ENCODE measurements at places on chromosomes 1 and 21.

DNA sequence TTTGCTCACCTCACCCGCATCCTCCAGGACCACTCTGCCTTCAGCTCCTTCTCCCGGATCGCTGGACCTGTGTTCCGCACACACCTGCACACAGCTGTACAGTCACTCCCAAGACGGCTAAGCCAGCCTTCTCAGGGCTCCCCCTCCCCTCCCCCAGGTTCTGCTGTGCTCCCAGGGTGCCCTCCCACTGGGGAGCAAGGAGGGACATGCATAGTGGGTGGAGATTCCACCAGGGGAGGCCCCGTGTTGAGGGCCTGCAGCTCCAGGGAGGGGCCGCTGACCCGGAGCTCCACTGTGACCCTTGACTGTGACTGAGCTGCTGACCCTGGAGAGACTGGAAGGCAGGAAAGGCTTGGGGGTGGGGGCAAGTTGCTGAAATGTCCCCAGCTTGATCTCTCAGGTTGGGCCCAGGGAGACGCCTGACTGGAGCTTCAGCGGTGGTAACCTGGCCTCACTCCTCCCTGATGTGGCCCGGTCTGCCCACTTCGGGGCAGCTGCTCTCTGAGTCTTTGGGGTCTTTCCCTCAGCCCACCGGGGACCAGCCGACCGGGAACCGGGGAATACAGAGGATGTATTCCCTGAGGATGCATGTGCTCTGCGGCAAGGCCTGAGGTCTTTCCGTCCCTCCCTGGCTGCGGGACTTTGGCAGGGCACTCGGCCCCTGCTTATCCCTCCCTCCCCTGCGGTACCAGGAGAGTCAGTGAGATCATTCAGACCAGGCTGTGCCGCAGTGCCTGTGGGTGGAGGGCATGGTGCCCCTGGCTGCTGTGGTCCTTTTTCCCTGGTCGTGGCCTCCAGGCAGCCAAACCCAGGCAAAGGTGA lies 28.6 kb upstream of the PLCH2 start:
- no peak for DNase-seq

DNA sequence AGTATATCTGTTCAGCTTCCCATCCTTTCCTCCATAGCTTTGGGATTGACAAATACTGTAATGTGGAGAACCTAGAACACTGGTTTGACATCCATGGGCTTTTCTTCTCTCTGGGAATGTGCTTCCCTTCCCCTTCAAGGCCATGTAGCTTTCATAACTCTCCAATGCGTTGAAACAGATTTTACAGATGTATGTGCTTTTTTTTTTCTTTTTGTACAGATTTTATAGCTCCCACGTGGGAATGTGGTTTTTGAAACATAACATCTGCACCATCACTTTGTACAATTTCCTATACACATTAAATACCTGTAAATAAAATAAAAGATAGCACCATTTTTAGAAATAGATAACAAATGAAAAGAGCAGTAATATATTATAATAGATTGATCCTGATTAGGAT lies 138.5 kb upstream of the TMPRSS15 start:
- DNase-seq: no peak

GRCh38 chr1:86706018-86706635 lies 1.8 kb downstream of the SH3GLB1 start:
- DNase-seq: no peak

GRCh38 chr1:2251786-2252185 lies 23.7 kb downstream of the SKI start:
- DNase-seq: no peak

DNA sequence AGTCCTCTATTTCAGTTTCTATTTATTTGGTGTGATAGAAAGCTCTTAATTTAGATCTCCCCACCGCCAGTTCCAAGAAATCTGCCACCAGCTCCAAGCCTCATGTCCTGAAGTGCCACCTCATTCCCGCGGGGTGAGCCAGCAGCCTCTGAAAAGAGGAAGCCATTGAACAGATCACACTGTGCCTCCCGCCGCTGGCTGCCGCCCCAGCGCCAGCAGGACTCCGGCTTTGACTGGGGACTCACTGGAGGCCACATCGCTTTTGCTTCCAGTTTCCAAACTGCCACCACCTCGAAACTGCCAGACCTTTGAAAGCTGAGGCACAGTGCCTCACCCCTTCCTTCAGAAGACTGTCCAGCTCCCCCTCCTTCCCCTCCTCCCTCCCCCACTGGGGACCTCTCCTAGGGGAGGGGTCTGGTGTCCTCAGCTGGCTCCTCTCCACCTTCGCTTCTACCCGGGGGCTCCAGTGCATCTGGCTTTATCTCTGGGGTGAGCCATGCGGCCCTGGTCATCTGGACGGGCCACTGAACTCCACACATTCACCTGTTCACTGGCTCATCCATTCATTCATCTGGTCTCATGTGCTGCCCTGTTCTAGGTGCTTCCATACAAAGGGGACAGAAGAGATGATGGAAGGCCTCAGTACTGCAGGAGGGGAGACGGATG lies 58.9 kb downstream of the VPS26C start:
- no peak for DNase-seq

DNA sequence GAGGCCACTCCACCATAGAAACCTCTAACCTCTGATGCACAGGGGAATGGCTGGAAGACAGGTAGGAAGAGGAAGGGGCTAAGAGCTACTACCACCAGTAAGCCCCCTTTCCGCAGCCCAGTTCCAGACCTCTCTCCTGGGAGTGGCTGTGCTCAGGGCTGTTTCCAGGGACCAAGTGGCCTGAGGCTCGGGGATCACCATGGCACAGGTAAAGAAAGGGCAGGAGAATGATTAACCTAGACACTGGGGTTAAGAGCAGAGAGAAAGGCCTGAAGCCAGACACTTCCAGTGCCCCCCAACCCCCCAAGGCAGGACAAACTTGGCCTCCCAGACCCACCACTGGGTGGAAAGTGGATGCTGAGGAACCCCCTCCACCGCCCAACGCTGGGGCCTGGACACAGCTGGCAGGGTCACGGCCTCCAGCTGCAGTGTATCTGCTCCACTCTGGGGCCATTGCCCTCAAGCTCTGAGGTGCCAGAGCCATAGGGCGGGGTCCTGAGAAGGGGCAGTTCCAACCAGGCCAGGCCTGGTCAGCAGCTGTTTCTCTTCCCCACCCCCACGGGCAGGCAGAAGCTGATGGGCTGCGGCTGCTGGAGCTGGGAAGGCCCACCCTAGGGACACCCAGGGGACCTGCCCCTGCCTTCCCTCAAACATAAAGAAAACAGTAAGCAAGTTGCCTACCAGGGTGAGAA lies 2.6 kb downstream of the TAGLN2 start:
- no peak for DNase-seq

DNA sequence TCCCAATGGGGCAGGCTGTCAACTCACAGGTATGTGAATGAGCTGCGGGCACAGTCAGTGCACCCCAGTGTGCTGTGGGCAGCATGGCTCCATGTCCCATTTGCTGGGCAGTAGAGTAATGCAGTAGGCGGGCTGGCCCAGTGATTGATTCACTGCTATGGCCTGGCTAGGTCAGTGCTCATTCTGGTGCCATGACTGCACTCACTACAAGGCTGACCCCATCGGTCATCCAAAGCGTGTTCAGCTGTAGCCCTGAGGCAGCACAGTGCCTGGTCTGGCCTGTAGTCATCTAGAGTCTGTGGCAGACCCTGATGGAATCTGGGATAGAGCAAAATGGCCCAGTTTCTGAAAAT lies 7.4 kb downstream of the HYI start:
- no peak for DNase-seq

- DNase-seq: no peak
These were observed 99.6 kb downstream of the DDX20 start for GRCh38 chr1:111855260-111855659.

DNA sequence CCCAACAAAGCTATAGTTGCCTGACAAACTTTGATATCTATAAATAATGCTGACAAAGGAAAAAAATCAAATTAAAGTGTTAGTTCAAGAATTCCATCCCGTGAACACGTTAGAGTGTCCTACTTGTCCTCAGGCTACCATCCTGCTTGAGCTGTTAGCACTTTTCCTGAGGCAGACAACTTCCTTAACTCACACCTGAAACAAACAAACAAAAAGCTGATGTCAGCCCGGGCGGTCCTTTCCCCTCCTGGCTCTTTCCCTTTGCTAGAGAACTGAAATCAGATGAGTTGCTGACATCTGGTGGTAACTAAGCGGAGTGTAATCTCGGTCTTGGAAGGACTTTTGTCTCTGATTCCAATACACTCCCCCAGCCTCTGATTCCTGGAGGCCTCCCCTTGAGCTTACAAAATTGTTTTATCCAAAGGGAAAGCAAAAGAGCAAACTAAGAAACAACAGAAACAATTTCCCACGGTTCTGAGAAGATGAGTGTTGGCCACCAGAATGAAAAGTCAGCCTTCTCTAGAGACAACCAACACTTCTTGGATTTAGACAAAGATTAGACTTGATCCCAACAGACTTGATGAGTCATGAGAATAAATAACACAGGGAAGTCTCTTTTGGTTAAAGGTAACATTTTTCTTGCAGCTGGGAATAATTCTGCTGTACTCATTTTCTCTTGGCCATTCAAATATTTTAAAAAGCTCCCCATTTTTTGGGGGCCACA lies 135.4 kb downstream of the PROX1 start:
- no peak for DNase-seq

GRCh38 chr1:211722277-211723175 lies 47.1 kb upstream of the NEK2 start:
- no peak for DNase-seq

GRCh38 chr1:93005252-93005598 lies 44.0 kb upstream of the DIPK1A start:
- DNase-seq: no peak

DNA sequence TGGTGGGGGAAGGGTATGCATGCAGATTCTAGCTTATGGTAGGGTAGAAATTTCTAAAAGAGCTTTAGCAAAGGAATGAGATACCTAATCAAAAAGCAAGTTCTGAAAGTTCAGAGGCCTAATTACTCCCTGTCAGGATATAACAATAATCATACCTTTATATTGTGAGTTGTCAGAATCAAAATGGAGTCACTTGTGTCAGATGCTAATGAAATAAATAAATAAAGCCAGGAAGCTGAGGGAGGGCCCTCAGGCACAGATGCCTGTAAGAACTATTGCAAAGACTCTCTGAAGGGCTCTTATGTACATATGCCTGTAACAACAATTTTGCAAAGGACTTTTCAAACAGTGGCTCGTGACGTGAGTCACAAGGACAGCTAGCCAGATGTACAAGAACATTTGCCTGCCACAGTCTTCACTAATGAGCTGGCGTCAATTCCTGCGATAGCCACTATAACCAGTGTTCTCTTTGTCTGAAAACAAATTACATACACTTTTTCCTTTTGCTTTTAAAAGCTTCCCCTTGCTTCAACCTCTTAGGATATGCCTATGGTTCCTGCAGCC lies 27.4 kb upstream of the DNASE2B start:
- DNase-seq: peak; percentile 14

- DNase-seq: no peak
These were observed 40.6 kb downstream of the TNNT2 start for GRCh38 chr1:201336711-201337450.

- DNase-seq: no peak
These were observed 91.1 kb downstream of the HLX start for GRCh38 chr1:220970311-220970710.

GRCh38 chr1:2145946-2146835 lies 48.4 kb downstream of the FAAP20 start:
- DNase-seq: no peak

GRCh38 chr1:83512373-83513193 lies 486.3 kb downstream of the TTLL7 start:
- DNase-seq: no peak

GRCh38 chr1:234571702-234572101 lies 38.3 kb downstream of the IRF2BP2 start:
- DNase-seq: no peak

DNA sequence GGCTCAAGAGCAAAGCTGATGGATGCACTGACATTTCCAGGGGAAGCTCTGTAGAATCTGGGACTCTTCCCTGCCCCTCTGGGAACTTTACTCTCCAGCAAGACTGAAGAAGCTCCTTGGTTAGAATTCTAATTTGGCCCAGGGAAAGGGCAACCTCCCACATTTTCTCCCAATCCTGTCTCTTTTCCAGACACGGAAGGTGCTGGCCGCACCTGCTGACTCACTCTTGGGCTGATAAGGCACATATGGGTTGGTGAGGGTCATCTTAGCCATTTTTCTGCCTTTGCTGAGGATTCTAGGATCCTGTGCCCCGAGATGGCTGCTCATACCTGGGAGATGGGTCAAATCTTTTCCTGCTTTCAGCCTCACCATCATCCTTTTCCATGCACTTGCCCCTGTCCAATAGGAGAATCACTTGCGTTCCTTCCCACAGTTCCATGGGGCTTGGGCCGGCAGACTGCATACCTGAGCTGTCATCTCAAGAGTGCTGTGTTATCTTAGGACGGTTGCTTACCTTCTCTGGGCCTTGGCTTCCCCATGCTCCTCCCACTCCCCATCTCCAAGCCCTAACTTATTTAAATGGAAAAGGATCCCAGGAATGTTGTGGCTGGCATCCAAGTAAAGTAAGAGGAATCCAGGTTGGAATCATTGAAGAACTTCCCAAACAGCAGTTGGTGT lies 1.3 kb downstream of the TINAGL1 start:
- no peak for DNase-seq

GRCh38 chr1:233673947-233674431 lies 60.1 kb downstream of the KCNK1 start:
- no peak for DNase-seq

- no peak for DNase-seq
These were observed 14.5 kb downstream of the VAV3 start for GRCh38 chr1:107950464-107950863.

DNA sequence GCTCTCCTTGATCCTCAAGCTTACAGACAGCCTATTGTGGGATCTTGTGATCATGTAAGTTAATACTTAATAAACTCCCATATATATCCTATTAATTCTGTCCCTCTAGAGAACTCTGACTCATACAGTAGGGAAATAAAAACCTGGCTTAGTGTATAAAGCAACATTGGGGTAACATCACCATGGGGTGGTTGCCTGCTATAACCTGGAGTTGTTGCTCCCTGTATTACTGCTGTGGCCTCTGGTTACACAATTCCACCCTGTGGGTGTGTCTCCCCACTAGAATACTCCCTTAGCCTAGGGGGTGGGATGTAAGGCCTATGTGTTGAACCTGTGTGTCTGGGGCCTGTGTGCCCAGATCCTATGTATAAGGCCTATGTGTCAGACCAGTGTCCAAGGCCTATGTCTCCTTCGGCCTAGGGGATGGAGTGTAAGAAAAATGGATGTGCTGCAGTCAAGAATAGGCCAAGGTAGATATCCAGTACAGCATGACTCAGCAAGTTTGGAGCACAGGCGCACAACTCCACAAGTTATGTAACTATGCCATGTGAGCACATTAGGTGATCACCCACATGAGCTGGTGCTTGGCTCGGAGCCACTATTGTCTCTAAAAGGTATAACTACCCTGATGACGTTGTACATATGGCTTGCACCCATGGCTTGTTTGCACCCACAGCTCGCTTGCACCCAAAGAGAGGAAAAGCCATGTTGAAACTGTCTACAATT lies 96.8 kb upstream of the C1orf21 start:
- DNase-seq: no peak

- peak; percentile 56 for DNase-seq
These were observed at the start of gene VAV3 for GRCh38 chr1:107965110-107965991. TSS of gene VAV3 (minus strand) at chr1:107965180. CDS start at chr1:107964869, 311 bp downstream.

- DNase-seq: no peak
These were observed 29.4 kb downstream of the FRRS1 start for GRCh38 chr1:99737016-99737415.

- no peak for DNase-seq
These were observed 102.9 kb downstream of the SYF2 start for GRCh38 chr1:25129380-25129779.

GRCh38 chr1:17465228-17465627 lies 25.8 kb upstream of the RCC2 start:
- DNase-seq: no peak

- no peak for DNase-seq
These were observed 52.5 kb downstream of the DISC1 start for GRCh38 chr1:231679109-231679508.
